ENCODE measurements at places on chromosomes 6 and 20. TPM values are rescaled to one million over a fixed set of nuclear protein-coding genes. Genes with fewer than 3 reads are reported as not detected.

Gene OR2B6
- not detected for polyA plus RNA-seq

Gene PPP1R16B
- 11.4 TPM for polyA plus RNA-seq

Gene GHRH
- polyA plus RNA-seq, result not detected

Gene SEL1L2
- not detected for polyA plus RNA-seq

Gene GPR6
- not detected for polyA plus RNA-seq

Gene RFX6
- polyA plus RNA-seq, result not detected

Gene PRDM1
- 2.9 TPM for polyA plus RNA-seq

DNA sequence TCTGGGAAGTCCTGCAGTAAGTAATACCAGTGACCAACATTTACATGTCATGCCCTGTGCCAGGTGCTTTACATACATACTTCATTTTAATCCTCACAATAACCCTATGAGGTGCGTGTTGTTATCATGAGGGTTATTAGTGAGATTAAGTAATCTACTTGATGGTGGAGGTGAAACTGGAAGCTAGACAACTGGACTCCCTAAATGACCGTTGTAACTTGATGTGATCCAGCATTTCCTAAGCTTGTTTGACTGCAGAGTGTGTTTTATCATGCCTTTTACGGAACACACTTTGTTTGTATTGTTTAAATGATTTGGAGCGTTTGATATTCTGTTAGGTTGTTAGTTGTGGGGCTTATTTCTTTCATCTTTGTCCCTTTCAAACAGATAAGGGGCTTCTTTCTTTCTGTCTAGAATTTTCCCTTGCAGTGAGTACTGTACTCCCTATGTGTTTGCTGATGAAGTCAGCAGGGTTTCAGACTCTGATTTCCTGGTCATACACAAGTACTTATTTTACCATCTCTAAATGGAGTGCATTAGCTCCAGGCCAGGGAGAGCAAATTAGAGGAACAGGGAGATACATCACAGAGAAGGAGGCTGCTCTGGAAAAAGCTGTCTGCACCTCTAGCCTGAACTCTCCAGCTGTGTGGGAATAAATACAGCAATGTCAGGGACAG, 29.7 kb downstream of the CHMP4B start:
- H3K4me3 ChIP-seq, result no peak overlapping the region
- H3K27ac ChIP-seq, result no peak overlapping the region
- peaks cover 11% of the 10 kb centered on the region for H3K4me1 ChIP-seq
- H3K27me3 ChIP-seq, result no peaks in the 10 kb centered on the region
- DNase-seq, result no peak
- H3K36me3 ChIP-seq, result no peaks in the 10 kb centered on the region

DNA sequence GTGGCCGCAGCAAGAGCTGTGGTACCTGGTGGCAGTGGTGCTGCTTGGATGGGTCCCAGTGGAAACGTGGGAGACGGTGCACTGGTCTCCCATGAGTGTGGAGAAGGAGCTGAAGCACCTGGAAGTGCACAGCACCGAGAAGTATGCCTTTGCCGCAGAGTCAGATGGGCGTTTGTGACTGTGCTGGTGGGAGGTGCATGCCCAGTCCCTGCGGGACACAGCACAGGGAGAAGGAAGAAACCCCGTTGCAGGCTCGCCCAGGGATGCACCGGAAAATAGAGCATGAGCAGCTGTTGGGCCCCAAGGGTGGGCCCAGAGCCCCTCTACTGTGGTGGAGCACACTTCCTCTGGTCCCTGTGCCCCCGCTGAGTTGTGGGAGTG, 19.3 kb upstream of the RGS17 start:
- H3K4me3 ChIP-seq, result no peak overlapping the region
- no peak for DNase-seq
- H3K4me1 ChIP-seq, result no peaks in the 10 kb centered on the region
- no peaks in the 10 kb centered on the region for H3K36me3 ChIP-seq
- H3K27ac ChIP-seq, result no peak overlapping the region

- DNase-seq, result no peak
- no peak overlapping the region for H3K4me3 ChIP-seq
- no peaks in the 10 kb centered on the region for H3K4me1 ChIP-seq
- H3K36me3 ChIP-seq, result no peaks in the 10 kb centered on the region
Observed at GRCh38 chr20:31833130-31833930, 12.1 kb downstream of the FOXS1 start.

DNA sequence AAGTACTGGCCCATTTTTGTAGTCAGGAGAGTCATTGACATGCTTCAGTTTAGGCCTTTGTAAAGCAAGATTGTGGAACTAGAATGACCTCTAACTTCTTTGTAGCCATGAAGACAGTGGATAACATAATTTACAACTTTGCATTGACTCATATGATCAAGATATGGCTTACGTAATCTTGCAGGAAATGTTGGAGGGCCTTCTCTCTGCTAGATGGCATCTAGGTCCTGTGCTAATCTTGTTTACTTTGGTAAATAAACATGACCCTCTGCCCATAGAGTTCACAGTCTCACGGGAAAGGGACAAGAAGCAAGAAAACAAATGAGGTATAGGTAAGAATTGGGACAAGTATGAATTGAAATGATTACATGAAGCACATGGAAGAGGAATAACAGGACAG, 355.2 kb upstream of the ARID1B start:
- no peak overlapping the region for H3K27ac ChIP-seq
- no peaks in the 10 kb centered on the region for H3K36me3 ChIP-seq
- H3K4me1 ChIP-seq, result peaks cover 15% of the 10 kb centered on the region
- H3K4me3 ChIP-seq, result no peak overlapping the region
- H3K27me3 ChIP-seq, result no peaks in the 10 kb centered on the region

GRCh38 chr6:46000905-46001304, 14.8 kb downstream of the CLIC5 start:
- DNase-seq, result no peak
- H3K4me1 ChIP-seq, result no peaks in the 10 kb centered on the region
- H3K27me3 ChIP-seq, result no peaks in the 10 kb centered on the region
- H3K4me3 ChIP-seq, result no peak overlapping the region

- H3K27ac ChIP-seq, result no peak overlapping the region
- H3K36me3 ChIP-seq, result no peaks in the 10 kb centered on the region
- no peaks in the 10 kb centered on the region for H3K4me1 ChIP-seq
- H3K4me3 ChIP-seq, result no peak overlapping the region
- no peaks in the 10 kb centered on the region for H3K27me3 ChIP-seq
Observed at GRCh38 chr6:48183811-48184605, 73.0 kb upstream of the PTCHD4 start.

GRCh38 chr6:148868314-148868713, 121.5 kb downstream of the UST start:
- no peak for DNase-seq
- H3K27me3 ChIP-seq, result no peaks in the 10 kb centered on the region
- no peak overlapping the region for H3K4me3 ChIP-seq

DNA sequence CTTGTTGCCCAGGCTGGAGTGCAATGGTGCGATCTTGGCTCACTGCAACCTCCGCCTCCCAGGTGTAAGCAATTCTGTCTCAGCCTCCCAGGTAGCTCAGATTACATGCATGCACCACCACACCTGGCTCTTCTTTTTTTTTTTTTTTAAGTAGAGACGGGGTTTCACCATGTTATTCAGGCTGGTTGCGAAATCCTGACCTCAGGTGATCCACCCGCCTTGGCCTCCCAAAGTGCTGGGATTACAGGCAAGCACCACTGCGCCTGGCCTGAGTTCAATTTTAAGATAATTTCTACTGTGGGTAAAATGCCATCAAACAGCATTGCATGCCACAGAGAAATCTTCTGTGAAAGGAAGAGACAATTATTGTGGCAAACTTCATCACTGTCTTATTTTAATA, 633.1 kb downstream of the KIF16B start:
- H3K4me3 ChIP-seq, result no peak overlapping the region
- H3K27ac ChIP-seq, result no peak overlapping the region
- no peaks in the 10 kb centered on the region for H3K4me1 ChIP-seq
- H3K27me3 ChIP-seq, result no peaks in the 10 kb centered on the region
- no peaks in the 10 kb centered on the region for H3K36me3 ChIP-seq

- H3K36me3 ChIP-seq, result no peaks in the 10 kb centered on the region
- H3K4me1 ChIP-seq, result peaks cover 74% of the 10 kb centered on the region
- no peak overlapping the region for H3K4me3 ChIP-seq
- DNase-seq, result no peak
Observed at GRCh38 chr6:159104931-159105330, 60.1 kb upstream of the TAGAP start.

DNA sequence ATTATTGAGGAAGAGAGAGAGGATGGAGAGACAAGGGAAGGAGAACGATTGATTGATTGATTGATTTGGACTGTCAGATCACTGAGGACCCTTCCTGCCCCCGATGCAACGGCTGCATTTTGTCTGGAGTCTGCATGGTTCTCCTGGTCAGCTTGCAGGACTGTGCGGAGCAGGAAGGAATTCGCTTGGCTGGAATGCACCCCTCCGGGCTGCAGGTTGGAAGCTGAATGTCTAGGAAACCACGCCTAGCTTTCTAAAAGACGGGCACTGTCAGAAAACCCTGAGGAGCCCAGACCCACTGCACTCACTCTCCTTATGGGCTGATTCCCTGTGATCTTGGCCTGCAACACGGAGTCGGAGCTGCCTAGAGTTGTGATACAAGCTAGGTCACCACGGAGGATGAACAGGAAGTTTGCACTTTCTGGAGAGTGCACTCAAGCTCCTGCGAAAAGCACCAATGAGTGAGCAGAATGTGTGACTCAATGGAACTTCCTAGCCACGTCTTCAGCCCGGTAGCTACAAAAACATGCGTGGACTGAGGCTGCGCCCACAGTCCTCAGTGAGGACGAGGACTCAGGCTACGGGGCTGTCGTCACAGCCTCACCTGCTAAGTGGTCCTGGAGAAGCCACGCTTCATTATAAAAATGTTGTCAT, 14.4 kb downstream of the DACT2 start:
- H3K4me3 ChIP-seq, result no peak overlapping the region
- no peaks in the 10 kb centered on the region for H3K4me1 ChIP-seq
- no peaks in the 10 kb centered on the region for H3K27me3 ChIP-seq
- no peak for DNase-seq

GRCh38 chr6:69571234-69571633, 225.6 kb downstream of the LMBRD1 start:
- H3K27ac ChIP-seq, result no peak overlapping the region
- no peak overlapping the region for H3K4me3 ChIP-seq
- DNase-seq, result no peak
- H3K36me3 ChIP-seq, result no peaks in the 10 kb centered on the region
- no peaks in the 10 kb centered on the region for H3K4me1 ChIP-seq
- no peaks in the 10 kb centered on the region for H3K27me3 ChIP-seq

DNA sequence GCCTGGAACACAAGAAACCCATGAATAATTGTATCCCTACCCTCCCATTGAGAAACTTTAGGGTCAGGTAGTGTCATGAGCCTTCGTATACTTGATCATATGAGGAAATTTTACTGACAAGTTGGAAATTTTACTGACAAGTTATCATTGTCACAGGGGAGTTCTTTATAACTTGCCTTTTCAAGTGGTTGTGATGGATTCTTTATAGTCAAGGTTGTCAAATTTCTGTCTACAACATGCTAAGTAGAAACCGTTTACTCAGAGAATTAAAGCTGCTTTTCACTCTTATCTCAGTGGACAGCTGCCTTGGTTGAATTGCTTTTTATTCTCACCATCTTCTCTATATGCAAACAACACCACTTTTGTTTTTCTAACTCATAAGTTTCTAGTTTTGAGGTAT, 1286.4 kb downstream of the EPHA7 start:
- H3K36me3 ChIP-seq, result no peaks in the 10 kb centered on the region
- DNase-seq, result no peak
- no peak overlapping the region for H3K27ac ChIP-seq
- no peaks in the 10 kb centered on the region for H3K4me1 ChIP-seq
- H3K27me3 ChIP-seq, result no peaks in the 10 kb centered on the region

DNA sequence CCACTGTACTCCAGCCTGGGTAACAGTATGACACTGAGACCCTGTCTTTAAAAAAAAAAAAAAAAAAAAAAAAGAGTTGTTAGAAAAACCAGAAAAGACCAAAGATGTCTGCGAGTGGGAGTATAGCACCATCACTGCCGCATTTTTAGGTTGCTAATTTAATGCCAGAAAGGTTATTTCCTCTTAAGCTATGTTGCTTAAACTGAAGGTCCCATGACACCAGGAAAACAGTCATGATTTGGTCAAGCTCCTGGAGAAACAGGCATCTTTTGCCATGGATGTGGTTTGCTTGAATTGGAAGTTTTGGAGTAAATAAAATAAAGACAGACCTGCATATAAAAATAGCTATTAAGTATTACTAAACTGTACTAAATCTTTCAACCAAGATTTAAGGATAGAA, 68.3 kb upstream of the TNFRSF21 start:
- H3K36me3 ChIP-seq, result no peaks in the 10 kb centered on the region
- DNase-seq, result no peak
- no peak overlapping the region for H3K27ac ChIP-seq
- H3K4me3 ChIP-seq, result no peak overlapping the region
- H3K27me3 ChIP-seq, result no peaks in the 10 kb centered on the region
- H3K4me1 ChIP-seq, result no peaks in the 10 kb centered on the region

DNA sequence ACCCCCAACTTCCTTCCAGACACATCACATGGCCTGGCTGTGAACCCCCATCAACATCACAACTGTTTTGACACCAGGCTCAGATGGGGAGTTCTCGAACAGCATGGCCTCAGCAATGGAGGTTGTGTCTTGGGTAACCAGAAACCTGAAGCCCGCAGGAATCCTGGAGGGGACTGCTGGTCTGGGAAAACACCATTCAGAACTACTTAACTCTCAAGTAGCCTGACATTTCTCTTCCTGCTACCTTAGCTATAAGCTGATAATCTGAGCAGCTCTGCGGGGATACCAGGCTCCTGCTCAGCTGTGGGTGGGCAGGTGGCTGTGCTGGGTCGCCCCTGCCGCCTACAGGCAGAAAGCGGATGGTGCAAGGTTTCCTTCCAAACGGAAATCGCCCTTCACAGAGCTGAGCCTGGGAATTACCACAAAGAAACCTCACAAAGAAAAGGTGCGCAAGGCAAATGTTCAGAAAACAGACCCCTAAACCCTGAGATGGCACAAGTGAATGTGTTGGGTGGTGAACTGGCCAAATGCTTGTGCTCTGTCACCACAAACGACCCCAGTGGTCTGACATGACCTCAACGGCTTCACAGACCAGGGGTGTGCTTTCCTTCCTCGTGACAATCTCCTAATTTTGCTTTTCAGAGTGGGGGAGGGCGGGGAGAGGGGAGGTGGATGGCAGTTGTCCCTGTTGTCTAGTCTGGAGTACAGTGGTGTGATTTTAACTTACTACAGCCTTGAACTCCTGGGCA, 29.5 kb downstream of the SNX5 start:
- peaks cover 5% of the 10 kb centered on the region for H3K4me1 ChIP-seq
- H3K27me3 ChIP-seq, result no peaks in the 10 kb centered on the region
- no peak overlapping the region for H3K27ac ChIP-seq
- H3K4me3 ChIP-seq, result no peak overlapping the region
- peak; percentile 49 for DNase-seq

- no peak overlapping the region for H3K4me3 ChIP-seq
- no peaks in the 10 kb centered on the region for H3K4me1 ChIP-seq
- H3K36me3 ChIP-seq, result no peaks in the 10 kb centered on the region
- no peak overlapping the region for H3K27ac ChIP-seq
- no peaks in the 10 kb centered on the region for H3K27me3 ChIP-seq
Observed at GRCh38 chr6:138063726-138064125, 43.5 kb downstream of the PERP start.

Measured in naive thymus-derived CD4-positive, alpha-beta T cell (primary cell).